ENCODE measurements at places on chromosomes 6 and 20.

- no peak for DNase-seq
Observed at GRCh38 chr20:21161926-21162325, 36.0 kb downstream of the KIZ start.

- no peak for DNase-seq
Observed at GRCh38 chr20:15673206-15673605, 900.0 kb downstream of the KIF16B start.

- no peak for DNase-seq
Observed at GRCh38 chr6:55756531-55757031, 118.8 kb downstream of the BMP5 start.

- no peak for DNase-seq
Observed at GRCh38 chr20:50221501-50222308, 31.1 kb downstream of the CEBPB start.

GRCh38 chr20:10079964-10080363 is 45.2 kb downstream of the ANKEF1 start:
- no peak for DNase-seq

DNA sequence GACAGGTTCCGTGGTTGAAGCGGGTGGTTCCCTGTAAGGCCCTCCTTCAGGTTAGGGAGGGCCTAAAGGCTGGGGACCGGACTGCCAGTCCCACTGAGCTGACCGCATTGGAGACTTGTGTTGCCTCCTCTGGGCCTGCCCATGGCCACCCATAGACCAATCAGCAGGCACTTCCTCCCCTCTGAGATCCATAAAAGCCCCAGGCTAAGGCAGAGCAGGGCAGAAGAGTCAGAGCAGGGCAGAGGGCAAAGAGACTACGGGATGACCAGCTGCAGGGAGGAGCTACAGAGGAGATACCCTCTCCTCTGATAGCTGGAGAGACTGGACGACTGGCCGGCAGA is 537.4 kb downstream of the TENT5A start:
- DNase-seq, result no peak

GRCh38 chr6:7522873-7523272 is 18.6 kb upstream of the DSP start:
- DNase-seq, result no peak

DNA sequence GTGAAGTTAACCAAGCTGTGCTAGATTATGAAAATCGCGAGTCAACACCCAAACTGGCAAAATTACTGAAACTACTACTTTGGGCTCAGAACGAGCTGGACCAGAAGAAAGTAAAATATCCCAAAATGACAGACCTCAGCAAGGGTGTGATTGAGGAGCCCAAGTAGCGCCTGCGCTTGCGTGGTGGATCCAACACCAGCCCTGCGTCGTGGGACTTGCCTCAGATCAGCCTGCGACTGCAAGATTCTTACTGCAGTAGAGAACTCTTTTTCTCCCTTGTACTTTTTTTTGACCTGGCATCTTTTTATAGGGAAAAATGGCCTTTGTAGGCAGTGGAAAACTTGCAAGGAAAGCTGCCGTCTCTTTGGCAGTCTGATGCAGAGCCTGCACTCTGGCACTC is 6.8 kb downstream of the GID8 start:
- no peak for DNase-seq

DNA sequence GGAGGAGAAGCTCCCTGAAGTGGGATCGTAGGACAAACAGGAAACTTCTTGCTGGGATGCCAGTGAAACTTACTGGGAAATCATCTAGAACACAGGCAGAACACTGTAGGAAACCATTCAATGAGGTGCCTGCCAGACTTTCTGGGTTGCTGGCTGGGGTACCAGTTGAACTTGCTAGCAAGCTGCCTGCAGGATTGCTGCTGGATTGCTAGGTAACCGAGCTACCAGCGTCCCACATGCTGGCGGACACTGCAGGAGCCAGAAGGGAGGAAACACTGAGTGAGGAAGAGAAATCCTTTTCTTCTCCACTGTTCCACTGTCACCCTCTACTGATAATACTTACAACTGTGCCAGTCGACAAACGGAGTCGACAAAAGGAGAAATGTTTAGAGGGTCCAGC is 91.3 kb upstream of the SLC35B3 start:
- DNase-seq, result no peak
